ENCODE measurements at places on chromosomes 1 and 21. TPM values are rescaled to one million over a fixed set of nuclear protein-coding genes. Genes with fewer than 3 reads are reported as not detected.

DNA sequence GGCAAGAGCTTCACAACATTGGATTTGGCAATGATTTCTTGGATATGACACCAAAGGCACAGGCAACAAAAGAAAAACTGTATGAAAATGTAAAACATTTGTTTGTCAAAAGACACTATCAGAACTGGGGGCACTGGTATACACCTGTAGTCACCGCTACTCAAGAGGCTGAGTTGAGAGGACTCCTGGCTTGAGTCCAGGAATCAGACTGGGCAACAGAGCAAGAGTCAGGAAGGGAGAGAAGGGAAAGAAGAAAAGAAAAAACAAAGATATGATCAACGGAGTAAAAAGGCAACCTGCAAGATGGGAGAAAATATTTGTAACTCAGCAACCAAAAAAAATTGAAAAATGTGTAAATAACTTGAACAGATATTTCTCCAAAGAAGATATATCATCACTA lies 6.0 kb upstream of the TUT4 start:
- no peak for DNase-seq

DNA sequence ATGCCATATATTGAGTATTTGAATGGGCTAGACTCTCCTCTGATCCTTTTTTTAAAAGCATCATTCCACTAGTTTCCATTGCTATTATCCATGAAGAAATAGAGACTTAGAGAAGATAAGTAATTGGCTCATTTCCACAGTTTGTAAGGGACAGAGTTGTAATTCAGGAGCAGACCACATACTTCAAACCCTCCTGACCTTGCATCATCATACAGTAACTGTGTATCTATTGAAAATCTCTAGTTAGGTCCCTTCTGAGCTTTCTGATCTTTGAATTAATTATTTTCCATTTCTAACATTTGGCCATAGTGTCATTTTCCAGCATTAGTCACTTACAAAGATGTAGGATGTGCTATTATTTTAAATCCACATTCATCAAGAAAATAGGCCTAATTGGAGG lies 386.5 kb upstream of the ST6GALNAC5 start:
- no peak for DNase-seq

DNA sequence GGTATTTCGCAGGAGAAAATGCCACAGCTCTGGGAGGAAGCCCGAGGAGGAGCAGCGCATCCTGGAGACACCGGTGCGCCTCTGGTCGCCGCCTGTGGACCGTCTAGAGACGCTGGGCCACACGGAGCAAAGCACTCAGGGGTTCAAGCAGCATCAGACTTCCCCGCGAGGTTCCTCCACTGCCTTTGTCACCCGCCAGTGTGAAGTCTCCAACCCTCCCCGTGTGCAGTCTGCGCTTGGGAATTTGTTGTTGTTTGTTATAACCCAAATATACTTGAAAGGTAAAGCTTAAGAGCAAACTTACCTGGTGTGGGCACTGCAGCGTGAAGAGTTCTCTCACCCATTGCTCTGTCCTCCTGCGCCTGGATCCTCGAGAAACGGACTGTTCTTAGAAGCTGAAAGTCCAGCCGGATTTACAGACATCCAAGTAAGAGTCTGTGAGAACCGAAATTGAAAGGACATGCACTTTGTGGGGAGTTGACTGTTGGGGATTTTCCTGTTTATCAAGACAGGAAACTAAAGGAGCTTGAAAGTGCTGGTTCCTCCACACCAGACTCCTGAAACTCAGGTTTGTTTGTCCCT lies at the start of gene GBP4:
TSS of gene GBP4 (minus strand) at position 452 of the 582 bp plus-strand sequence. CDS start at position 344, 108 bp downstream.
- peak; percentile 44 for DNase-seq

DNA sequence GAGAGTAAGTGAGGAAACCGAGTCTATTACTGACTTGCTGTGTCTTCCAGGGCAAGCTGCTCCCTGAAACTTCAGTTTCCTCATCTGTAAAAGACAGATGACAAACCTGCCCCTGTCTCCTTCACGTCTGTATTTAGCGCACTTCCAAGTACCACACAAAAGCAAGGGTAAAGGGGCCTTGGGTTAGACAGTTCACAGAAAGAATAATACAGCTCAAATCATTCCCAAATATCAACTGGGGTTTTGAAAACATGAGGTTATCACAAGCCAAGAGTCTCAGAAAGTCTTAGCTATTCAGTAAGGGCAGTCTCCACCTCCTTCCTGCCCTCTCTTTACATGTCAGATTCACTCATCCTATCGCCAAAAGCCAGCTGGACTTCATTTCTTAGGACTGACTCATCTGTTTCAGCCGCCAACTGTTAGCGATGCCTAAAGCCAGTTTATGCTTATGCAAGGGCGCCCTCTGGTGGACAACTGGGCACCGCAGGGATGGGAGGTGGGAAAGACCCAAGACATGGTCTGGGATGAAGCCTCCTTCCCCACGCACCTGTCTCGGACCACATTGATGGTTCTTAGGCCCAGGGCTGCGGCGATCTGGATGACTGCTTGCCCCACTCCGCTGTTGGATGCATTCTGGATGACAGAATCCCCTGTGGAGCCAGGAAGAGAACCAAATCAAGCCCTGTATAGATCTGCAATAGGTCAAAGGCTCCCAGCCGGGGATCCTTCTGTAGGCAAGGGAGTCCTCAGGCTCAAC lies 21.1 kb upstream of the SRSF4 start:
- peak; percentile 96 for DNase-seq

DNA sequence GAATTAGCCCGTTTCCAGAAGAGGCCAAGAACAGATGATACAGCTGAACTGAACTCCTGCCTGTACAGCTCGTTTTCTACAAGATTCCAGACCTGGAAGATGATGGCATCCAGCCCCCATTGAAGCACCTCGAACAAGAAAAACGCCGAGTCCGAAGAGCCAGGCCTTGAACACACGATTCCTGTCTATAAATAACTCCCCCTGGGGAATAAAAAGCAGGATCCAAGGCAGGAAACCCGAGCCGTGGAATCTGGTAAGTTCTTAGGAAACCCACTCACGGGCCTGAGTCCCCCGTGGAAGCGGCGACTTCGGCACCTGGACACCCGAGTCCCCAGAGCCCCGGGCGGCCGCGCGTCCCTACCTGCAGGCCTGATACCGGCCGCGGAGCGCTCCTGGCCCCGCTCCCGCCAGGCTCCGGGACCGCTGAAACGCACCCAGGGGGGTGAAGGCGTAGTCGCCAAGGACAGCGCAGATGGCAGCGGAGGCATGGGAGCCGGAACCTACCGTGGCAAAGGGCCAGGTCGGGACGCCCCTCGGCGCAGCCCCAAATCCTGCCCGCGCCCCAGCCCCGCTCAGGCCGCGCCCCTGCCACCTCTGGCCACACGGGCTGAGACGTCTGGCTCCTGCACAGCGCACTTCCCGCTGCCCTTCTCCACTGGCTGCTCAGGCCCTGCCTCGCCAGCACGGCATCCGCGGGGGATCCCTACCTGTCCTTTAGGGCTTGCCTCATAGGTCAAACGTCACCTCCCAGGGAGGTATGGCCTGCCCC lies 14.0 kb upstream of the HLCS start:
- DNase-seq, result no peak

DNA sequence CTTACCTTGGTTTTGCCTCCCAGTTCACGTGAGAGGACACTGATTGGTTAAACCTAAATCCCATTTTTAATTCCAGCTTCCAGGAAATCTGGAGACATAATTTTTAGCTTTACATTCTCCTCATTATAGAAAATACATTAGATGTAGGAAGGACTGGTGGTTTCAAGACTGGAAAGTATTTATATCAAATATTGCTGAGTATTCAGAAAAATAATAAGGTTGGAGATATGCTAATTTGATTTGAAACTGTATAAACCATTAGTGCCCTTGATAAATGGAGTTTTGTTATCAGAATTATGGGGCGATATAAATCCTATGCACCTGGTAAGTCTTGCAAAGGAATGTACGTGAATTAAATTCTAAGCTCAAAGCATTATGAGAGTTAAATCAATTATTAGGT lies 218.0 kb upstream of the ADGRL4 start:
- DNase-seq, result no peak

DNA sequence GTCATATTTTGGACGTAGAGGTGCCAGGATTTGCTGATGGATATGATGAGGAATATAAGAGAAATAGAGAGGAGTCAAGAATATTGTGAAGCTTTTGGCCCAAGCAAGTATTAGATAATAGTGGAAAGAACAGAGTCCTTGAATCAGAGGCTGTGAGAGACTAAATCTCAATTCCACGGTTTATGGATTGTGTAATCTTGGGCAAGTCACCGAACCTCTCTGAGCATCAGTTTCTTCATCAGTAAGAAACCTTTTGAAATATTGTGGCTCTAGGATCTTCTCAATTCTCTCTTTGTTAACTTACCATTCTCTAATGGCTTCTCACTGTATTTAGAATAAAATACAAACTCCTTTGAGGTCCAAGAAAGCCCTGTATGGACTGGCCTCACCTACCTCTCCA lies 77.6 kb downstream of the RPS6KA1 start:
- no peak for DNase-seq

GRCh38 chr1:31753707-31754349 lies 10.3 kb downstream of the ADGRB2 start:
- DNase-seq, result peak; percentile 34

DNA sequence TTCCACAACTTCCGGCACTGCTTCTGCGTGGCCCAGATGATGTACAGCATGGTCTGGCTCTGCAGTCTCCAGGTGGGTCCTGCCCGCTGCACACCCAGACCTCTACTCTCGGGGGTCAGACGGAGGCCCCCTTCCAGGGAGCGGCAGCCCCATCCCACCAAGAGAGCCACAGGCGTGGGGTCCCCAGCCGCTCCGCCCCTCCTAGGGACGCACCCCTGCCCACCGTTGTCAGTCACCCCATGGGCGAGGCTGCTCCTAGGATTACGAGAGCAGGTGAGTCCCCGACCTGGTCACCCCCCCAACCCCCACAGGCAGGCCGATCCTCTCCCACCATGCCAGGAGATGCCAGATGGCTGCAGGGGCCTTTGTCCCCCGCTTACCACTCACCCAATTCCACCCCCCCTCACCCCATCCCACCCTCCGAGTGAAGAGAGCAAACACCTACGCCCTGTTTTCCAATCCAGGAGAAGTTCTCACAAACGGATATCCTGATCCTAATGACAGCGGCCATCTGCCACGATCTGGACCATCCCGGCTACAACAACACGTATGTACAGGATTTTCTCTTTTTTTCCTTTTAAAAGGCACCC lies 107.0 kb downstream of the PDE9A start:
- DNase-seq, result no peak

DNA sequence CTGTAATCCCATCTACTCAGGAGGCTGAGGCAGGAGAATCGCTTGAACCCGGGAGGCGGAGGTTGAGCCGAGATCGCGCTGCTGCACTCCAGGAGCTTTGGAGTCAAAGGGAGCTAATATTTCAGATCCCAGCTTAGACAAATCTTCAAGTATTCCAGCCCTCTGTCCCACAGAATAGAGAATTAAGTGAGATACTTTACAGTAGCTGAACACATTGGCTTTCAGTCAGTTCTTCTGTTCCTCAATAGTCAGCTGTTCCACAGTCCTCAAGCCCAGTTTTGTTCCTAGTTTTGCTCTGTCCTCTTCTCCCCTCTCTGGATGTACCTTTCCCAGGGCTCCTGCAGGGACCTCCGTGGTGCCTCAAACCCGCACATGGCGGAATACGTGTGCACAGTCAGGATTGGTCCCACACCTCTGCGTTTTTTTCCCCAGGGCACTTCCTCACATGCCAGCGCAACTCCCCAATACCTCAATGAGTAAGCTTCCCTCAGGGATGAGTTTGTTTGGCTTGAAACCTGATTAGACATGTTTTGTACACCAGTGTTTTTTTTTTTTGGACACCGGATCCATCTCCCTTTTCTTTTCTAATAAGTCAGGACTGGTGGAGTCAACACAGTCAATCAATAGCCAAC lies 1.2 kb downstream of the MFN2 start:
- no peak for DNase-seq

- no peak for DNase-seq
Observed at GRCh38 chr1:43447891-43448708, 5.6 kb downstream of the HYI start.

Gene ZBTB48
- total RNA-seq, result 41.1 TPM

Gene HJV
- total RNA-seq, result not detected

Gene DCLRE1B
- 7.2 TPM for total RNA-seq

Gene C1orf87
- total RNA-seq, result not detected

Gene OR6N2
- not detected for total RNA-seq

Gene CADM3
- 88.1 TPM for total RNA-seq

Gene KAZN
- 22.2 TPM for total RNA-seq

Gene PRDM15
- 11.8 TPM for total RNA-seq

Data from tibial nerve (tissue), 4 donors.